Mesendoderm (in vitro differentiated cells): ENCODE measurements at places on chromosomes 2 and 18.
A peak's percentile ranks its signal among the peaks of the same experiment; 100 is the strongest.

- DNase-seq = no peak
Measured at GRCh38 chr2:17373041-17373440, 145.2 kb downstream of the RAD51AP2 start.

- DNase-seq = peak; percentile 14
Measured at GRCh38 chr2:231094736-231095346, 30.0 kb downstream of the HTR2B start.

- no peak for DNase-seq
Measured at GRCh38 chr2:38600921-38601455, 1.7 kb downstream of the HNRNPLL start.

- no peak for DNase-seq
Measured at GRCh38 chr2:20427931-20428526, 18.8 kb upstream of the RHOB start.

DNA sequence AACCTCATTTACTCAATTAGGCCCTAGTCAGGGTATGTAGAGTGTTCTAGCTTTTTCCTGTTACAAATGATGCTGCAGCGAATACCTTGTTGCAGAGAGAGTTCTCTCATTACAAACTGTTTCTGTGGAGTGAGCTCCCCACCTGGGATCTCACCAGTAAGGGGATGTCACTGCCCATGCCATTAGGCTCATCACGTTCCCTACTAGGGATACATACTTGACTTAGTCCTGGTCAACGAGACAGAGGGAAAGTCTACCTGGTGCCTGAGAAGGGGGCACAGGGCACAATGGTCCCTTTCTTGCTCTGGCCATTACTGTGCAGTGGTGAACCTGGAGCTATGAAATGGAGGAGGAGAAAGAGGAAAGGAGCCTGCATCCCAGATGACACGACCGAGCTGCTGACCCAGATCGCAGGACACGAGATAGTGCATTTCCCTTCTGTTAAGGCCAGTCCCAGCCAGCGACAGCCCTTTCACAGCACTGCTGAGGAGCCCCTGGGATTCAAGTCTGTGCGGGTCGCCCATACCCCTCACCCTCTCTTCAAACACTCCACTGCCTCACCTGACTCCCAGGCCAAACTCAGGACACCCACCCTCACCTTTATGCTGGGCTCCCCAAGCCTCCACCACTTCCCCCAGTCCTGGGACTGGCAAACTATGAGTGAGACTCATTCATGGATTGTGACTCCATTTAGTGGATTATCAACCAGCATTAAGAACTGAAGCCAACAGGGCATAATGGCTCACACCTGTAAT is 16.0 kb downstream of the MALL start:
- no peak for DNase-seq

GRCh38 chr2:142598846-142599245 is 278.6 kb upstream of the KYNU start:
- DNase-seq = peak; percentile 11

DNA sequence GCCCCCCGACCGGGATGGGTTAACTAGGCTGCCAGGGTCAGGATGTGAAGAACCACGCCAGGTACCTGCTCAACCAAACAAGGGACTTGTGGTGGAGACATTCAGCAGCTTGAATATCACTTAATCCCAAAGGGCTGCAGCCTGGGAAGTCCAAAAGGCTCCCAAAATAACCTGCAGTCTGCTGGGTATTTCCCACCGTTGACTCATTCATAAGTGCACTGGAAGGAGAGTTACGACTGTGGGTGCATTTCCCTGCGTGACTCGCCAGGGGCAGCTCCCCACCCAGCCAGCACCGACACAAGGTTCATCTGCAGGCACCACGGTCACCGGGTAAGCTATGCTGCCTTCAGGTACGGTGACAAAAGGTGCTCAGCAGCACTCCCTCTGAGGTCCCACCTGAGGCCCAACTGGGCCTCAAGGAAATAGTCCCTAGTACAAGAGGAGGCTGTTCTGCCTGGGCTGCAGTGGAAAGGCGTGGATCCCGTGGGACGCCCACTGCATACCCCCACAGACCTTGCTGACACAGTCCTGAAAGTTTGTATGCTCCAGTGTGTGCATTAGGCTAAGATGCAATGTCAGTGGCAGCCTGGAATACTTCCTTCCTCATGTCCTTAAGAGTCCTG is 86.5 kb downstream of the UXS1 start:
- no peak for DNase-seq

- DNase-seq = no peak
Measured at GRCh38 chr2:37119157-37119556, 34.8 kb downstream of the GPATCH11 start.

DNA sequence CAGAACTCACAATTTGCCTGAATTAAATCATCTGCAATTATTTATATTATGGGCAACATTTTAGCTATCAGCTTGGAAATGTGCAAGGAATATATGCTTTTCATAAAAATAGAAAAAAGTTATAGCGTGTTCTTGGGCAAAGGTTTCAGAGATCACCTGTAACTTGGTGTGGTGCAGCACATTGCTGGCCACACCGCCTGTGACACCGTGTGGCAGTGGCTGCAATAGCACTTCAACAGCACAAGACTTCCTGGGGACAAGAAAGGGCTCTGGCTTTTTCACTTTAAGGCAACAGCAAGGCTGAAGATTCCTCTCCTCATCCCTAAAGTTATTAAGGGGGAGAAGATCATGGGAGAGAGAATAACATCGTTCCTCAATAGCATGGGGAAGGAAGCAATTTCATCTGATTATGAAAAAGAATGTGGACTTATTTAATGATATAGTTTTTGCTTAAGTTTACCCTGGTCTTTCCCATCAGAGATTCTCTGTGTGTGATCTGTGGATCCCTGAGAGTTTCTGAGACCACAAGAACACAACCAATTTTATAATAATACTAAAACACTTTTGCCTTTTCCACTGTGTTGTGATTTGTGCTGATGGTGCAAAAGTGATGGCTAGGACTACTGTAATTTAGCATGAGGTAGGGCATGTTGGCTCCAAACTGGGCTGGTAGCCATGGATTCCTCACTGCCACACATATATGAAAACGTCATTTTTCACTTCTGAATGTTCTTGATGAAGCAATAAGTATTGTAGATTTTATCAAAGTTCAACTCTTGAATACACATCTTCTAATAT is 15.0 kb upstream of the SERPINB3 start:
- DNase-seq = peak; percentile 71

- no peak for DNase-seq
Measured at GRCh38 chr18:38956068-38956467, 1390.5 kb upstream of the CELF4 start.

GRCh38 chr2:224155896-224156295 is 116.8 kb upstream of the SERPINE2 start:
- peak; percentile 69 for DNase-seq

DNA sequence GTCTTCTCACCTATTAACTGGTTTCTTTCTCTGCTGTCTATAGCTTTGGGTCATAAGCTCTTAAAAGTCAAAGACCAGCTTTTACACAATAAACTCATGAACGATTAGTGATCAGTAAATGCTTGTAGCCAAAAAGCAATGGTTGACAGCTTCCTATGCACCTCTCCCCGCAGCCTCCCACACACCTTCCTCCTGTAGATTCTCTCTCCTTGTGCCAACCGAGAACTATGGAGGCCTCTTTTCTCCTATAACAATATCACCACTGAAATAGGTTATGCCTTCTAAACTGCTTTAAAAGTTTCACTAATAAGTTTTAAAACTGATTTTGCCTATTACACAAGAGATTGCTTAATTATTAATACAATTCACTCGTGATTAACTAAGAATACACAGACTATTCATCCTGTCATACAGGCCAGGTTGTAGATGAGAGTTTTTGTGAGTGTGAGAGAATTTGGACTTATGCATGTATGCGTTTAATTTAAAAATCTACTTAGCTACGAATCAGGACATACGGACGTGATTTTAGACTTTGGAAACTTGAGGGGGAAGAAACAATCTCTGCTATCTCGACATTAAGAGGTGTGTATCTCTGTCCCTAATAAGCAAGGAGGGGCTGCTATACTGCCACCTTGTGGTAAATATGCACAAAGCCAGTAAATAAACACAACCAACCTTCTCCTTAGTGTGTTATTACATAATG is 229.1 kb upstream of the RBBP8 start:
- DNase-seq = peak; percentile 76

DNA sequence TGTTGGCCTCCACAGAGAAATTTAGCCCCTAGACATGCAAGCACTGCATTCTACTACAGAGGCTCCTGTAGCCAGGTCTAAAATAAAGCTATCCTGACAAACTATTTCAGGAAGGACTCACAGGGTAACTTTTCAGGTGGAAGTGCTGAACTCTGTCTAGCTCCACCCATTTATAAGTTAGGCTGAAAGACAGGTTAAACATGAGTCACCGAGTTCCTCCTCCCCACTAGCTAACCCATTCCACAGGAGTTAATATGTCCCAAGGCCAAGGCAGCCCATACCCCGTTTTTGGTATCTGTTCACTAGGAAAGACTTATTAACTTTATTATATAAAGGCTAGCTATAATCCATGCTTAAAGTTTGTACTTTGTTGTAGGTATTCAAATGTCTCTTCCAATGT is 3.5 kb downstream of the CWC22 start:
- DNase-seq = peak; percentile 2

GRCh38 chr2:36780231-36780839 is 83.8 kb downstream of the VIT start:
- DNase-seq = peak; percentile 63

DNA sequence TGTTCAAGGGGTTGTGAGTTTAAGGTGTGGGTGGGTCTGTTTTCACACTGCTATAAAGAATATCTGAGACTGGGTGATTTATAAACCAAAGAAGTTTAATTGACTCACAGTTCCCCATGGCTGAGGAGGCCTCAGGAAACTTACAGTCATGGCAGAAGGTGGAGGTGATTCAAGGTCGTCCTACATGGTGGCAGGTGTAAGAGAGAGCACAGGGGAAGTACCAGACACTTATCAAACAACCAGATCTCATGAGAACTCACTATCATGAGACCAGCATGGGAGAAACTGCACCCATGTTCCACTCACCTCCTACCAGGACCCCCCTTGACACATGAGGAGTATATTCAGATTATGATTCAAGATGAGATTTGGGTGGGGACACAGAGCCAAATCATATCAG is 38.0 kb downstream of the RHBDD1 start:
- DNase-seq = no peak

DNA sequence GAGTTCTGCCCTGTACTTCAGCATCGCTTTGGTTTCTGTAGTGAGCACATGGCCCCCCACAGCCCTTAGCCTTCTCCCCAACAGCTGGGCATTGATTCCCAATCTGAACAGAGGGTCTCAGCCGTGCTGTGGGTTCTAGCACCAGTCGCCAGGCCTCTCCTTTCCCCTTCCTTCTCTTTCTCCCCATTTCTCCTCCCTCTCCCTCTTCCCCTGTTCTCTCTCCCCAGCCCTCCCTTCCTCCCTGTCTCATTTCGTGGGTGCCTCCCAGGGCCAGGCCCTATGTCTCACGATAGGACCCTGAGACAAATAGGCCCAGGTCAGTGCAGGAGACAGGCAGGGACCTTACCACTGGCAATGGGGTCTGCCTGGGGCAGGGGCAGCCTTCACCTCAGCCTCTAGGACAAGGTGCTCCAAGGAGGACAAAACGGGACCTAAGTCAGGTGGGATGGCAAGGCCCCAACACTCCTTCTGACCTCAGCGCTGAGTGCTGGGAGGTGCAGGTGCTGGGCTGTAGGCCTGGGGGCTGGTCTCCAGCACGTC is 143.4 kb upstream of the GPC1 start:
- no peak for DNase-seq

DNA sequence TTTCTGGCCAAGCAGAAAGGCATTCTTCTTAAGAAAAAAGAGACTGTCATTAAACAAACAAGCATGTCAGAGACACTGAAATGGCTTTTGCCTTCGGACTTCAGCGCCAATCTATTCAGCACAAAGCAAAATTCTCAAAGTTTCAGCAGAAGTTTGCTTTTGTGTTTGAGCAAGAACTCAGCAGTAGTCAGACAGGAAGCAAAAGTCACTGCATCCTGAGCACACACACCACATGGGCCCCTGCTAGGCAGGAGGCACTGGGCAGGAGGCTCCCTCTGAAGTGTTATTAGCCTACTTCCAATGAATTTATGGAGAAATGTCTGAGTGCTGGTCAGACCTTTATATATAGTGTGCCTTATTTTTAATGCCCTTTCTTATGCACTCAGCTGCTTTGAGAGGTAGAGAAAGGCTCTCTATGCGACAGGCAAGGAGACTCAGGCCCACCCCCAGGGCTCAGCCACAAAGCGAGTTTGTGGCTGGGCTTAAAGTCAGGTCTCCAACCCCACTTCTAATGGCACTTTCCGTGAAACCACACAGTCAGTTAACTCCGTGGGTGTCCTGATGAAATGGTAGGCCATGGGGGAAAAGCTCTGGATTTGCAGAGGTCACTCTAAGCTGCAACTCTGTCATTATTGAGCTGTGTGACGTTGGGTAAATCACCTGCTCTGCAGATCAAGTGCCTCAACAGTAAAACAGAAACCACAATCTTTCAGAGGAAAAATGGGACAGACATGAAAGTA is 161.0 kb upstream of the TMEM200C start:
- no peak for DNase-seq

GRCh38 chr2:184577056-184577455 is 21.3 kb upstream of the ZNF804A start:
- DNase-seq = no peak

- no peak for DNase-seq
Measured at GRCh38 chr2:46704041-46704440, 211.6 kb downstream of the MCFD2 start.

GRCh38 chr2:189829102-189829833 is 45.0 kb downstream of the PMS1 start:
- no peak for DNase-seq

DNA sequence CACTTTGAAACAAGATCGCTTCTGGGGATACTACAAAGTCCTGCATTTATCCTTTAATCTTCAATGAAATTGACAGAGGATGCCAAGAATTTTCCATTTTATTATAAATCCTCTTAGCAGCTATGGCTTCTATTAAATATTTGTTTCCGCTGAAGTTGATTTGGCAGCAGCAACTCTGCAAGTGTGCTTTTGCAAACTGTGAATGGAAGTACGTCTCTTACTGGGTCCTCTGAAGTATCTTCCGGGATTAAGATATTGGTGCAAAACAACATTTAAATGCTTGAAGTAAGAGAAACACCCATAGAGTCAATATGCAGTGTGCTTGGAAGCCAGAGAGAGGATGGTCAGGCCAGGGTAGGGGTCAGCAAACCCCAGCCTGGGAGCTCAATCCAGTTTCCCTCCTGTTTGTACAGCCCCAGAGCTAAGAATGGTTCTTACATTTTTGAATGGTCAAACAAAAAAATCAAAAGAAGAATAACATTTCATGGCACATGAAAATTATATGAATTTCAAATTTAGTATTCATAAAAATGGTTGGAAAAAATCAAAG is 13.6 kb downstream of the CCDC68 start:
- DNase-seq = no peak

- DNase-seq = no peak
Measured at GRCh38 chr2:54597153-54597848, 126.2 kb upstream of the EML6 start.

DNA sequence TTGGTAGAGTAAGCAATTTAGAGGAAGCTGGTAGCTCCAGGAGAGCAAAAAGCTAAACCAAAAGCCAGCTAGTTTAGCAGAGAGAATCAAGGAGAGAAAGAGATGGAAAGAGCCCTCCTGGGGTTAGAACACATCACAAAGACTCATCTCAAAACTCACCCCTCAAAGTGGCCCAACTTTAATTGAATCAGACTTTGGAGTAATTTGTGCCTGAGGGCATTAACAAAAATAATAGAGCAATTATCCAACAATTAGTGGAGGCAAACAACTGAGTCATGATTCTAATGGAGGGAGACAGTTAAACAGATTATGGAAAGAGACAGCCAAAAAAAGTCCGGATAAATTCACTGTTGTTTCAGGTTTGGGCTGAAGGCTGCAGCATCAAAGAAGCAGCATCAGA is 417.4 kb downstream of the KCNJ3 start:
- no peak for DNase-seq

- DNase-seq = no peak
Measured at GRCh38 chr2:122595065-122595464, 839.6 kb downstream of the TSN start.
